ENCODE measurements at places on chromosomes 6 and 20. TPM values are rescaled to one million over a fixed set of nuclear protein-coding genes. Genes with fewer than 3 reads are reported as not detected.

The HSPA1B gene
- 199 TPM for total RNA-seq

DNA sequence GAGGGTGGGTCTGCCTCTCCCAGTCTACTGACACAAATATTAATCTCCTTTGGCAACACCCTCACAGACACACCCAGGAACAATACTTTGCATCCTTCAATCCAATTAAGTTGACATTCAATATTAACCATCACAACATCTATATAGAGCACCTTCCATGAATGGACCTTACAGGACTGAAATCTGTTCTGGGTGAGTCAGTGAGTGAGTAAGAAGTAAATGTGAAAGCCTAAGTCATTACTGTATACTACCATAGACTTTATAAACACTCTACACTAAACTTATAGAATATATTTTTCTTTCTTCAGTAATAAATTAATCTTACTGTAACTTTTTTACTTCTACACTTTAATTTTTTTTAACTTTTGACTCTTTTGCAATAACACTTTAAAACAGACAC is 993.8 kb upstream of the MAP3K7 start:
- H3K36me3 ChIP-seq, result no peaks in the 10 kb centered on the region
- no peaks in the 10 kb centered on the region for H3K4me1 ChIP-seq
- H3K27ac ChIP-seq, result no peak overlapping the region
- no peaks in the 10 kb centered on the region for H3K27me3 ChIP-seq
- no peak overlapping the region for H3K4me3 ChIP-seq
- DNase-seq, result no peak

DNA sequence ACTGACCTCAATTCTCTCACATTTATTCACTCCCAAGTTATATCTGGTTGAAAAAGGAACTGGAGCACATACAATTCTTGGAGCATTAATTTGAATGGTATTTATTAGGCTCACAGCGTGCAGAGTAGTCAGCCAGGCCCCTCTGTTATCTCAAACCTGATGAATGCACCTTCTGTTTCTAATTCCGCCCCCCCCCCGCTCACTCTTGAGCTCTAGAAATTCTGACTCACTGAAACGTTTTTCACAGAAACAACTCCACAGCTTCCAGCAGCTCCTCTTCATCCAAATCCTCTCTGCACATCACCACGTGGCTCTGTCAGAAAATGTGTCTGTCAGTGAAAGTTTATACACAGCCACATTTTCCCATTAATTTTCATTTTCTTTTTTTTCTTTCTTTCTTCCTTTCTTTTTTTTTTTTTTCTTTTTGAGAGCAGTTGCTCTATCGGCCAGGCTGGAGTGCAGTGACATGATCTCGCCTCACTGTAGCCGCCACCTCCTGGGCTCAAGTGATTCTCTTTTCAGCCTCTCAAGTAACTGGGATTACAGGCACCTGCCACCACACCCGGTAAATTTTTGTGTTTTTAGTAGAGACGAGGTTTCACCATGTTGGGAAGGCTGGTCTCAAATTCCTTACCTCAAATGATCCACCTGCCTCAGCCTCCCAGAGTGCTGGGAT is 109.4 kb downstream of the TBXT start:
- H3K27ac ChIP-seq, result no peak overlapping the region
- no peak overlapping the region for H3K4me3 ChIP-seq
- no peaks in the 10 kb centered on the region for H3K36me3 ChIP-seq
- no peaks in the 10 kb centered on the region for H3K4me1 ChIP-seq
- H3K27me3 ChIP-seq, result no peaks in the 10 kb centered on the region
- no peak for DNase-seq

The HLA-DQB2 gene
- not detected for total RNA-seq

The POM121L2 gene
- not detected for total RNA-seq

DNA sequence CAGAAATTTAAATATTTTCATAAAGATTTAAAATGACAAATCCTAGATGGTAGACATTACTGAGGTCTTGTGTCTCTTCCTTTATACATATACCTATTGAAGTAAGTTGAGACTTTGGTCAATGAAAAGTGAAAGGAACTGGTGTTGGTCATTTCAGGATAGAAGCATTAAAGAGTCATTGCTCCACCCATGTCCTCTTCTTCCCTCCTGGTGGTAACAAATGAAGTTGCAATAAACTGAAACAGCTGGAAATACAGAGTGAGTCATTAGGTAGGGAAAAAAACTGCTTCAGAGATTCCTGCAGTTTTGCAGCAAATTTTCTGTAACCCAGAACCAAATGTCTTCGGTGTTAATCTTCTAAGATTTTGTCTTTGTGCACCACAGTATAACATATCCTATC is 448.0 kb downstream of the EYS start:
- H3K36me3 ChIP-seq, result no peaks in the 10 kb centered on the region
- H3K27ac ChIP-seq, result no peak overlapping the region
- no peaks in the 10 kb centered on the region for H3K4me1 ChIP-seq

The TINAG gene
- total RNA-seq, result 95.8 TPM
